ENCODE measurements at places on chromosomes 4 and X.

DNA sequence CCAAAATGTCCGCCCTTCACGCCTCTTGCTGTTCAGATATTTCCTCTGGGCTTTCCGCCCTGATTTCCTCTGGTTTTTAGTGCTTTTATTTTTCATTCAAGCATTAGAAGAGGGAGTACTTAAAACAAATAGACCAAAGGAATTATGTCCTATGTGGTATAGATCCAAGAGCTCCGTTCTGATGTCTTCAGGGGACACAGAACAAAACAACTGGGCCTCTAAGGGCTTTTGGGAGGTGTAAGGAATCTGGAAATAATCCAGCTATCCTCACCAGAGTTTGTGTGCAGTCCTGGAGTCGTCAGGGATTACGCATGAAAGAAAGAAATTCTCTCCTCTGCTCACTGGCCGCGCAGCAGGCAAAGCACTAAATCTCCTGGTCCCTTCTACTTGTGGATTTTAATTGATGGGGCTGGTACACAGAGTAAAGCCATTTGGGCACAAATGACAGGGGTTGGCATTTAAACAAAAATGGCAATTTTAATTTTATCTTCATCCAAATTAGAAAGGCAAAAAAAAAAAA is 999.2 kb downstream of the ADGRL3 start:
- DNase-seq, result no peak

GRCh38 chr4:6393544-6394475 is 78.6 kb downstream of the PPP2R2C start:
- DNase-seq, result no peak

DNA sequence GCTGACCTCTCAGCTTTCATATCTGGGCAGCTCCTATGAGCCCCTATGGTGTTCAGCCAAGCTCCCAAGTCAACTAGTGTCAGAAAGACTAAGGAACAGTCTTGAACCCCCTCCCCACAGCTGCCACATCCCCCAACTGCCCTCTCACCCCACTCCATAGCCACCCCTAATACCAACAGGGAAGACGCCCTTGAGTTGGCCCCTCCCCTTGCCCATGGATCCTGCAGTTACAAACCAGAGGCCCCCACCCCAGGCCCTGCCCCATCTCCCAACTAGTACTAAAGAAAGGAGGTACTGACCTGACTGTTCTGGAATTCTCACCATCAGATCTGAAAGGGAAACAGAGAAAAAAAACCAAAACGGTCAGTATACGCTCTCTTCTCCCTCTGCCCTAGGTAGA is 10.2 kb upstream of the IQSEC2 start:
- no peak for DNase-seq

- no peak for DNase-seq
These were observed 114.5 kb downstream of the DDX53 start for GRCh38 chrX:23114241-23114640.

GRCh38 chr4:122921971-122922876 is at the start of gene NUDT6:
Gene NUDT6 (minus strand): TSS chr4:122922597. CDS start chr4:122922572, 25 bp downstream.
- DNase-seq, result peak; percentile 34

GRCh38 chrX:32825009-32825408 is 386.3 kb downstream of the DMD start:
- no peak for DNase-seq

GRCh38 chr4:88012647-88013046 is 5.2 kb downstream of the PKD2 start:
- DNase-seq, result no peak

GRCh38 chr4:140609548-140610425 is 41.0 kb upstream of the UCP1 start:
- DNase-seq, result peak; percentile 2

DNA sequence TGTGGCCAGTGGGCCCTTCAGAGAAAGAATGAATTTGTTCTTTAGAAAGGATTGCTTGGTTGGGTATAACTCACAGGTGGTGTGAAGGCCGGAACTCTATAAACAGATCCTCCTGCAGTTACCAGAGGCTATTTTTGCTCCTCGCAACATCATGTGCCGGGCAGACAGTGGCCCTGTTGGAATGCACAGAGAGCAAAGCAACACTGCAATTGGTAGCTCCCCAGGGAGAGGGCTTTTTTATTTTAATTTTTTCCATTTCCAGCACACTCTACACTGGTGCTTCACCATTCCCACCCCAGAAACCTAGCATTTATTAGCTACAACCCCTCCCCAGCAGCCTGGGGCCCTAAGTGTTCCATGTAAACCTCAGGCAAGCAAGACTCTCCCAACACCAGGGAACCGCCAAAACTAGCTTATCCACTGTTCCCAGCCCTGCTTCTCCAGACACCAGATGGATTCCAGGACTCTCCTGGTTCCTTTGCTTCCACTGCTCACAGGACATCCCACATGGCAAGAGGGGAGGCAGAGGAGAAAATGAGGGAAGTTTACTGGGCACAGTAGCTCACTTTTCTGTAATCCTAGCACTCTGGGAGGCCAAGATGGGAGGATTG is 75.1 kb upstream of the TMEM164 start:
- DNase-seq, result no peak

DNA sequence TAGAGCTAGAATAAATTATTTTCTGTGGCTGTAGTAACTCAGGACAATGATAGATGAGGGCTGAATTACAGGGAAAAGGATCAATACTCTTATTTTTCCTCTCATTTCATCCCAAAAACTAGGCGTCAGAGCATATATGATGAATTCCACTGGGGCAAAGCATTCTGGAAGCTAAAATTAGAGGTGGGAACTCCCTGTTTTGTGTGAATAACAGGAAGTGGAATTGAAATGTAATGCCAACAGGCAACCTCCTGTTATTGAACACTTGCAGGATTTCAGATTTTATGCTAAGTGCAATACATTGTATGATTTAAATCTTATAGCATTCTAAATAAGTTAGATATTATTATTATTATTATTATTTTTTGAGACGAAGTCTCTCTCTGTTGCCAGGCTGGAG is 20.9 kb downstream of the HSD17B11 start:
- DNase-seq, result no peak

DNA sequence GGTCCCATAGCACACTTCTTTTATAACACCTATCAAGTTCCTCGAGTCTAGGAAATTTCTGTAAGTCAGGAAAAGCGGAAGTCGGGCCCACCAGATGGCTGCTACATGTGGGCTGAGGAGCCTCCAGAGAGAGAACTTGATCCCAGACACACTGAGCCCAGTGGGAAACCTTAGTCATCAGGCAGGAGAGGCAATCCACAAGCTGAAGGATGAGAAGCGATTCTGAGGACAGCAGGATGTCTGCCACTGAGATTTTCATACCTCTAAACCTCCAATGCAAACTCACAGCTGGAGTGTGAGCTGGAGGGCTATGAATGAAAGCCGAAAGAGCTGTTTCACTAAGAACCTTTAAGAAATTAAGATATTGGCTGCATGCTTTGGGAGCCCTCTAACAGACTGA is 52.6 kb upstream of the PDHA1 start:
- DNase-seq, result no peak

DNA sequence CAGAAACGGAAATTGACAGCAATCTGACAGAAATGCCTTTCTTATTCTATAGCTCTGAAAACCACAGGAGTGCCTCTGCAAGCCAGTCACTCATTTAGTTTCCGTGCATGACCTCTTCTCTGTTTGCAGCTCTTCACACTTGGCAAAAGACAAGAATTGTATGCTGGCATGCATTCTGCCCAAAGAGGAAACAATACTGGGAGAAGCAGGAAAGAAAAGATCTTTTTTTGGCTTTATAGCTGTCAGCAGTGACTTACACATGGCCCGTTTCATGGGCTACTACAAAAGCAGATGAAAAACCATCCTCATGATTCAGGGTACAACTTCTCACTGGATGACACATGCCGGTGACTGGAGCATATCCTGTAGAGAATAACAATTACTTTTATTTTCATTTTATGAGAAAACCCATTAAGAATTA is 249.4 kb downstream of the ADAMTS3 start:
- no peak for DNase-seq

DNA sequence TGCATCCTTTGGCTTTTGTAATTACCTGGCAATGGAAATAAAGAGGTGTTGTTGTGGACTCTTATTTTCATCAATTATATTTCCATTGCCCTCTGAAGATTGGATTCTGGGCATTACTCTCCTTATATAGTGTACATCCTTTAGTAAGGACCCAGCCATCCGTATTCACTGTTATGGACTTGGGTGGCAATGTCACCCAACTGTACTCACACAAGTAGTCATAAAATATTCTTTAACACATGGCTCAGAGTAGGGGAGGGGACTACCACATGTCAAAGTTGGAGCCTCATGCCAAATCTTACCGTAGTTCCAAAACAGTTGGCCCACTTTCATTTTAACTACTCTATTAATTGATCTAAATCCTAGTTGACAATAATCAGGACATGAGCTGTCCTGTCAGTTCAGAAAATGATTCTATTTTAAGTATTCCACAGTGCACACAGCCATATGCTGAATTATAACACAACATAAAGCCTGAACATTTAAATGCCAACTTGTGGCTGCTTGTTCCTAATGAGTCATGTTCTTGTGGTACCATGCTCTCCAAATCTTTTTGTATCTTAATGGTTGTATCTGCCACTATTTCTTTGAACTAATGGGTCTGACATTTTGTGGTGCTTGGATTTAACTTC is 4.9 kb downstream of the FRAS1 start:
- DNase-seq, result no peak

- DNase-seq, result peak; percentile 58
These were observed 1099.8 kb upstream of the TENM3 start for GRCh38 chr4:181143250-181143854.

DNA sequence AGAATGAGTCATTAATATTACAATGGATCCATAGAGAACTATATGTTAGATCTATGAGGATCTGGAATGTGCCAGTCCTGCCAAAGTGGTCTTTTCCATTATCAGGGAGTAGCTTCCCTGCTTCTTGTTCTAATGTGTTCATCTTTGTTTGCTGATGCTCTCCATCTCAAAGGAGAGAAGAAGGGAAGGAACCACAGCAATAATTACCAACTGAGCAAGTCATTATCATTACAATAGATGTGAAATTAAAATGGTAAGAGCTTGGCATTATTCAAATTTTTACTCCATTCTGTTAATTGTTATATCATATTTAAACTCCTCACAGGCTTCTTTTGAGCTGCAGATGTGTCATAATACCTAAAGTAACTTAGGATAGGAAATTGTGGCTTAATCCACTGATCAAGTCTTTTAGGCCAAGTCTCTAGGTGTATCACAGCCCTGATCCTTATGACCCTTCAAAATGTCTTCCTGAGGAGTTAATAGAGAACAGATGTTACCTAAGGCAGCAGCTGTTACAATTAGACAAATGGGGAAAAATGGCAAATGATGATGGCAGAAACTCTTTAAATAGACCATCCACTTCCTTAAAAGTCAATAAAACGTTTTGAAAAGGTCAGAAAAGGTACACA is 1492.7 kb upstream of the IGFBP7 start:
- no peak for DNase-seq

DNA sequence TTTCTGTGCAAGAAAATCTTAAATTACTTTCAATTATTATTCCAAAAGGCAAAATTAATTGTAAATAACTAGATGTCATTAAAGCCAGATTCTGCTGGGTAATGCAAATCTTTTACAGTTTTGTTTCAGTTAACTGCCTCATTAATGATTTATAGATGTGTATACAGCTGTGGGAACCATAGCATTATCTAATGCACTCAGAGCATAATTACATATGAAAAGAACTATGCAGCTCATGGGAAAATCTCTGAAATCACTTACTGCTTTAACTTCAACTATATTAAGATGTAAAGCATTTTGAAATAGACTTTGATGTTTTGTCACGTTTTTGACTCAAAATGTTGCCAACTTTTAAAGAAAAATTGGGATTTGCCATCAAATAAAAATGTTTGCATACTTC is 630.3 kb upstream of the KLHL4 start:
- DNase-seq, result peak; percentile 20

- DNase-seq, result no peak
These were observed 39.2 kb upstream of the ARHGAP6 start for GRCh38 chrX:11704725-11705495.

DNA sequence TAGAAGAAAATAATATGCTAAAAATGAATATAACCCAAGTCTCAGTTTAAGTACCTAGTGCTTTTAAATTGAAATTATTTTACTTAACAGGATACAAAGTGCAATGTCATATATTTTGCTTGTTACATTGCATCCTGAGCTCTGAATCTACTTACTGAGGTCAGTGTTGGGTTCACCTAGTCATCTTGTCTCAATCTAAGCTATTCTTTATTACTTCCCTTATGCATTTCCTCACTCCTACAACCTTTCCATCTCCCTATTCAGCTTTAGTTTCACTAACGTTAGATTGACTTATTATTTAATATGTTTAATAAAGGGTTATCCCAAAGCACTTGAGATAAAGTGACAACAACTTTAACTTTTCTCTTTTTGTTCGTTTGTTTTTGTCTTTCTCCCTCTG is 483.7 kb downstream of the FSTL5 start:
- DNase-seq, result no peak

- DNase-seq, result no peak
These were observed 16.7 kb upstream of the AFAP1 start for GRCh38 chr4:7956270-7956808.

DNA sequence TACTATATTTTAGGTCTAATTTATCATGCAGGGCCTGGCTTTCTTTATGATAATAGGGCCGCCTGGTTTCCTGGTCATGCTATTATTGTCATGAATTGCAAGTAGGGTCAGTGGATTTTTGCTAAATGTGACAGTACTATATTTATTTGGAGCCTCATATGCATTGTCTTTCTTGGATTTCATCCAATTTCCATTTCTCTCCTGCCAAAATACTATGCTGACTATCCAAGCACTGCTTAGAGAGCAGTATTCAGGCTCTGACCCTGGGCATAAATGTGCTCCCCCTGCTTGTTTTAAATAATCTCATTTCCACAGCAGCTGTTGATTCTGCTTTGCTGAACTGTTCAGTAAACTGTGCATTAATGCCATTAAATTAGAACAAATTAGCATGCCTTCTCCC is 269.3 kb downstream of the GPM6A start:
- DNase-seq, result peak; percentile 83

DNA sequence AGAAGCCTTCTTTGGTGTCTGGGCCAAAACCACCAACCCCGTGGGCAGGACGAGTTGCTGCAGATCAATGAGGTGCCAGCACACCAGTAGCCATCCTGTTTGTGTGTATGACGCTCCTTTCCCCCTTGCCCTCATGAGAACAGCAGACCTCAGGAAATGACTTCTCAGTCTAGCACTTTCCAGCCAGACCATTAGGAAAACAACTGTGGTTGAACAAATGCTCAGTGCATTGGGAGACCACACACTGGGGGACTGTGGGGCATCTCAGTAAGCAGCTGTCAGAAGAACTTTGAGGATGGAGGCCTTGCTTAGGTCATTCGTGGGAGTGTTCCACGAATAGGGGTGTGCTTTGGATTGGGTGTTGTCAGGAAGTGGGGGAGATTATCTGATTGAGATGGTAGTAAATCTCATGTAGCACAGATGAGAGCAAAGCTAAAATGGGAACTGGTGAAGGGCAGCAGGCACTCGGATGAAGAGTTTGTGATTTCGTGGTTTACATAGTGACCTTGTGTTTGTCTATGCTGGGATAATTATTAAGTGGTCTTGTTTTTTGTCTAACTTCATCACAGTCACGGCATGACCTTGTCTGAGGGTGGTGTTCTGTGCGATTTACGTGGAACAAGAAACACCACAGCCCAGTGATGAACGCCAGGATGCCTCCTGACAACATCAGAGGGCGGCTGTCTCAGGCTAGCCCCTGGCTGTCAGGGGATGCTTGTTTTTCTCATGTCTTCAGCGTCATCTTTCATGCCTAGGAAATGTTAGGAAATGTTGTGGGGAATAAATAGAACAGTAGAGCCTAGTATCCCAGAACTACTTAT is 70.1 kb downstream of the USP46 start:
- no peak for DNase-seq

- DNase-seq, result no peak
These were observed 1.6 kb downstream of the NHS start for GRCh38 chrX:17376431-17377077.

GRCh38 chr4:1011022-1011665 is at the start of gene FGFRL1:
Gene FGFRL1 (plus strand): TSS chr4:1011626. CDS start chr4:1012486, 860 bp downstream.
- DNase-seq, result peak; percentile 19

- no peak for DNase-seq
These were observed 35.8 kb downstream of the SLC10A7 start for GRCh38 chr4:146485968-146486367.
